ENCODE measurements at places on chromosomes 6 and 20.

DNA sequence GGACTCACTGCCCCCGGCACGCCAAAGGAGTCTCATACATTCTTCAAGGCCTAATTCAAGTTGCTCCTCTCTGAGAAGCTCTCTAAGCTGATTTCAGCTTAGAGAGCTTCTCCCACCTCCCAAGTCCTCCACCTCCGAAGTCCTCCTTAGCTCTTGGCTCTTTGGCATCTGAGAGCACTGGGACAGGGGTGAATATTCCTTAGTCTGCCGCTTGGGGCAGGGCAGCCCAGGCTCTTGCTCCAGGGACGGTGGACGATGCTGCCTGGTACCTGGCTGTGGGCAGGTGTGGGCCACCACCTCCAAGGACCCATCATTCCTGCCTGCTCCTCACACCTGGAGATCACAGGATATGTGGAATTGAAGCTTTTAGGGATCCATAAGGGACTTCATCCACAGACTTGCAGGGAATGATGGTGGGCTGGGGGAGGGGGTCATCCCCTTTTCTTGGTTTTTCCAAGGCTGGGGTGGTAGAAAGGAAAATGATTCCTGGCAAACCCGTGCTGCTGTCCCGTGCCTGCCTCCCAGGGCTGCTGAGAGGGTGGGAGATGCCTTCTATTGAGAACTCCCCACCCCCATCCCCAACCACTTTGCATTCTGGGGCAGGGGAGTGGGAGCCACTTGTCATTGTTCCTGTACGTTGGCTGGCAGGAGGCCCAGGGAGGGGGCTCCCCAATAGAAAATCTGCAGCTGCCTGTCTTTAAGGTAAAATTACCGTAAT lies 57.4 kb downstream of the ARHGAP40 start:
- no peak for DNase-seq

- no peak for DNase-seq
Measured at GRCh38 chr6:111468329-111469012, 14.5 kb downstream of the REV3L start.

GRCh38 chr6:93721386-93722048 lies 302.2 kb upstream of the EPHA7 start:
- no peak for DNase-seq

- DNase-seq = no peak
Measured at GRCh38 chr6:32865724-32866443, 11.9 kb downstream of the PSMB9 start.

GRCh38 chr6:139708337-139709199 lies 334.1 kb upstream of the CITED2 start:
- no peak for DNase-seq

DNA sequence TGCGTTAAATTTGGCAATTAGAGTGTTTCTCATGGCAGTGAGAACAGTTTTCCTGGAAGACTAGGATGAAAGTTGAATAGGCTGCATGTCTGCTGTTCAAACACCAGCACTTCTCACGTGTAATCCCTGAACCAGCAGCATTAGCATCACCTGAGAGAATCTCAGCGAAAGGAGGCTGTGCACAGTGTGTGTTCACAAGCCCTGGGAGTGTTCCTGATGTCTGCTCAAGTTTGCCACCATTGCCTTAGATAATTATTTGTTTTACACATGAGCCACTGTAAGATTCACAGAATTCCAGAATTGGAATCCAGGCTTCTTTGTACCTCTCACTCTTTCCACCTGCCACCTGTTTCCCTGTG lies 117.3 kb downstream of the JARID2 start:
- DNase-seq = no peak

DNA sequence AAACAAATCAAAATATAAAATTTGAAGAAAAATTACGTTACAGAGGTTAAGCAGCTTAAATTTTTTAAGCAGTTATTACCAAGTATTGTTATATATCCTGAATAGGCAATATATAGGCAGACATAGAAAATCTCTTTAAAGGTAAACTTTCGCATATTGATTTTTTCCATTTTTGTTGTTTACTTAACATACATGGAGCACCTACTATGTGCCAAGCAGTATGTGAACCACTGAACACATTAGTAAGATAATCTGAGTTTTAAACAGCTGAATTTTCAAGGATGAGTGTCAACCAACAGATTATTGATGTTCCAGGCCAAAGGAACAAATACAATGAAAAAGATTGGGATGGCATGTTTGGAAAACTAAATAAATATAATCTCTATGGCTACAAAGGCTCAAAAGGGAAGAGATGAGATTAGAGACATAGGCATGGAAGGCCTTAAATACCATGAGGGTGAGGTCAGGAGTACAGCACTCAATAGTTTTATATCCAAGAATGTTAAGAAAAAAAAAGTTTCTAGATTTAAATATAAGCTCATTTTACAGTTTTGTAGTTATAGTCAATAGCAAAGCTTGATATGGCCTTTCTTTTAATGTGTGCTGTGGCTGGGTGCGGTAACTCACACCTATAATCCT lies 277.5 kb downstream of the PTPRK start:
- DNase-seq = no peak

DNA sequence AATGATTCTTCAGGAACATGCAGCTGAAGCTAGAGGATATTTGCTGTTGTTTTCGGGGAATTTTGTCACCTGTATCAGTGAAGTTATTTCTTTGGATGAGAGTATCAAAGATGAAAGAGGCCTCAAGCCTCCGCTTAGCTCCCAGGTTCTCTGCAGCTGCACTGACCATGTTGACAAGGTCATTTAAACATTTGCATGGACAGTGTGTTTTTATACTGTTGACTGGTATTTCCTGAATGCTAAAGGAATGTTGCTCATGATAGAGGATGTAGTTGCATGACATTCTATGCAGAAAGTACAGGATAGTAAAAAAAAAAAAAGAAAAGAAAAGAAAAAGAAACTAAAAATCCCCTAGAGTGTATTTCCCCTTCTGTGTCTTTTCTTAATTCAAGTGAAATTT lies 165.6 kb upstream of the LAMP5 start:
- DNase-seq = no peak

- no peak for DNase-seq
Measured at GRCh38 chr20:52937591-52938100, 34.5 kb upstream of the TSHZ2 start.

GRCh38 chr6:147158881-147159280 lies 45.3 kb upstream of the STXBP5 start:
- no peak for DNase-seq

GRCh38 chr6:63677282-63677681 lies 41.7 kb downstream of the PHF3 start:
- DNase-seq = no peak

DNA sequence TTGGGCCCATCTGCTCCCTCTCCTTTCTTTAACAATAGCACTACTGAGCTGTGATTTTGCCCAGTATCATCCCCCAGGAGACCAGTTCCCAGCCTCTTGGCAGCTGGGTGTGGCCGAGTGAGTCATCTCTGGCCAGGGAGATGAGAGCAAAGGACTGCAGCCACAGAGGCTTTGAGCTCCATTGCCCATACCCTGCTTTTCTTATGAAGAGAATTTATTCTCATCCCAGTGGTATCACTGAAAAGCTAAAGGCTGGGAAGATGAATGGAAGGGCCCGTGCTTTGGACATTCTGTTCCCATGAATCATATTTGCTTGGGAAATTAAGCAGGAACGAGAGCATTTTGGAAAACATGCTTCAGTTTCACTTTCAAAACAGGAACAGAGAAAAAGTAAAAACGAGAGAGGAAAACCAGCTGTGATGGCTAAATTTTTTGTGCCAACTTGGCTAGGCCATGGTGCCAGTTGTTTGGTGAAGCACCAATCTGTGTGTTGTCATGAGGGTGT lies 14.9 kb downstream of the CST3 start:
- DNase-seq = no peak

DNA sequence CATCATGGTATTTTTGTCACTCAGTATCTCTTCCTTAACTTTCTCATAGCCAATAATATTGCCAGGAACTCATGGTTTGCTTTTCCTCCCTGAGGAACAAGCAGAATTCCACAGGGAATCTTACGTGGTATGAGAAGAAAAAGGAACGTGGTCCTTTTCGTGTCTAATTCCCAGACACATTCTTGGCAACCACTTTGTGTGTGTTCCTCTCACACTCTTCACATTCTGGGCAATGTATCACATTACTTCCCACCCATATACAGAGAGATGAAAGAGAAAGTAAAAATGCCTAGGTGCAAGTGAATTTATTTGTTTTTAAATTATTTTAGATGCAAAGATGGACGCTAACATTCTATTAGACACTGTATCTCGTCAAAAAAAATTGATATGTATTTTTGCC lies 102.7 kb downstream of the PTPRK start:
- no peak for DNase-seq

DNA sequence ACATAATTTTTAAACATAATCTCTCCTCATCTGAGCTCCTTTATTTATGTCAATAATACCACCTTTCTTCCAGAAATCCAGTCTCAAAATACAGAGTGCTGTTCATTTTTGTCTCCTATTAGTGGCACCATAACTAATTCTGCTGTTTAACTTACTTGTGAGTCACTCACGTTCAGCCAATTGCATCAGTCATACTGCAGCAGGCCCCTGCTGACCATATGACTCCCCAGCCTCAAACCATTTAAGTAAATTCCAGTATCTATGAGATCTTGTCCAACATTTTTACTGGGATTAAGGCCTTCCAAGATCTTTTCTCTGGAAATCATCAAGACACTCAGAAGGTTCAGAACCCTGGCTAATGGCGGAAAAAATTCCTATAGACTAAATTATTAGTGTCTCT lies 982.2 kb upstream of the MAP3K7 start:
- DNase-seq = no peak

GRCh38 chr6:130794738-130795137 lies 32.5 kb upstream of the SMLR1 start:
- no peak for DNase-seq

DNA sequence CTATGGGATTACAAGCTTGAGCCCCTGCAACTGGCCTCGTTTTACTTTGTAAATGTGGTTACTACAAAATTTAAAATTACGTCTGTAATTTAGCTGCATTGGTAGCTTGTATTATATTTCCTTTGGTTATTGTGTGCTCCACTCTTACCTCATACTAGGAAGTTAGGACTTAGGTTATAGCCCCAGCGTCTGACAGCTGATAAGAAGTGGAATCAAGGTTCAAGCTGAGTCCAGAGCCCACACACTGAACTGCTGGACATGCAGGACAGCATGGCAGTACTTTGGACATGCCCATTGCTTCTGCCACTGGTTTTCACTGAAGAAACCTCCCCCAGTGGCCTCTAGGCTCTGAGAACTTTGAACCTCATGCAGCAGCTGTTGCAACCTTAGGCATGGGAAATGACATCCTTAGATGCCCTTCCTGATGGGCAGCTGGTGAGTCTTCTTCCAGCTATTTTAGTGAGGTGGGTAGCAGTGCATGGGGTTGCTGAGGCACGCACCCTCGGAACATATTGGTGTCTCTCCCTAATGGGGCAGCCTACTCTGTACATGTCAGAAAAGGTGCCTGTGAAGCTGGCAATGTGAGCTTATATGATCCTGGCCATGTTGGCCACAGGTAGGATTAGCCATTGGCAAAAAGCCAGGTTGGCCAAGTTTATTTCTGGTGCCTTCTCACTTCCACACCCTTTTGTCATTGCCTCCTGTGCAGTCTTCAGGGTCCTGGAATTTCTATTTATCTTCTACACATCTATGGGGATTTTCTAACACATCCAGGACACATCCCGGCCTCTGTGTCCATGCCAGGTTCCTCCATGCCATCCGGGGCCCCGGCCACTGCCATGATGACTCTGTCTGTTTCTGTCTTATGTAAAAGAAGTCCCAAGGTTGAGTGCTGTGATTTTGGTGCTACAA lies 85.3 kb downstream of the CDS2 start:
- no peak for DNase-seq

DNA sequence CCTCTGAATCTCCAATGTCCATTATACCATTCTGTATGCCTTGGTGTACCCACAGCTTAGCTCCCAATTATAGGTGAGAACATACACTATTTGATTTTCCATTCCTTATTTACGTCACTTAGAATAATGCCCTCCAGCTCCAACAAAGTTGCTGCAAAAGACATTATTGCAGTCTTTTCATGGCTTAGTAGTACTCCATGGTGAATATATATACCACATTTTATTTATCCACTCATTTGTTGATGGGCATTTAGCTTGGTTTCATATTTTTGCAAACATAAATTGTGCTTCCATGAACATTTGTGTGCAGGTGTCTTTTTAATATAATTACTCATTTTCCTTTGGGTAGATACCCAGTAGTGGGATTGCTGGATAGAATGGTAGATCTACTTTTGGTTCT lies 374.1 kb upstream of the HTR1E start:
- no peak for DNase-seq

GRCh38 chr6:25547797-25548196 lies 104.2 kb upstream of the SCGN start:
- no peak for DNase-seq

DNA sequence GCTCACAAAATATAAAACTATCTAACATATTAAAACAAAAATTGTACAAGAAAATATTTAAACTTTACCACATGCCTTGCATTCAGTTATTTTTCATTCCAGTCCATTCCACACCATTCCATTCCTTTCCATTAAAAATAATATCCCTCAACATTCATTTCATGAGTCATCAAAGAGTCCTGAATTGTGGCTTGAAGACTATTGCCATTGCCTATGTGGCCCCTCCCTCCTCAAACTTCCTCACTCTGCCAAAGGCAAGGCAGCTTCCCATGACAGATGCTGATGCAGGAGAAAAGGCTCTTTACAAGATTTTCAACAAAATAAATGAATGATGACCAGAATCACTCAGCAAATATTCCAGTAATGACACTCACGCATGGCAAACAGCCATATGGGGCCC lies 31.7 kb downstream of the IL20RA start:
- DNase-seq = no peak

GRCh38 chr6:143531720-143532499 lies 20.4 kb upstream of the FUCA2 start:
- DNase-seq = no peak

DNA sequence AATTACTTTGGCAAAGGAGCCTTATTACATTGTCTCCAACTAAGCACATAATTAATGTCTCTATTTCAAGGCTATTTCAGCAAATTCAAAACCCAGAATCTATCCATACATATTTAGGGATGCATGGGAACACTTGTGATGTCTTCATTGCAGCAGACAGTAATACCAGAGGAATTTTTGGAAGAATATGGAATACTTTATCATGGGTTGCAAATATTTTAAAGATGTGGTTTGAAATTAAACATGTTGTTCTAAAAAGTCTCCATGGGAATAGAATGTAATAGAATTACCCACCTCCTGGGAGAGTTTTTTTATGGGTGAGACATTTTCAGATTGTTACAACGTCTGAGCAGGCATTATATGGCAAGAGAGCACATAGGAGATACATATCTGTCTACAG lies 170.8 kb downstream of the KCNQ5 start:
- no peak for DNase-seq

DNA sequence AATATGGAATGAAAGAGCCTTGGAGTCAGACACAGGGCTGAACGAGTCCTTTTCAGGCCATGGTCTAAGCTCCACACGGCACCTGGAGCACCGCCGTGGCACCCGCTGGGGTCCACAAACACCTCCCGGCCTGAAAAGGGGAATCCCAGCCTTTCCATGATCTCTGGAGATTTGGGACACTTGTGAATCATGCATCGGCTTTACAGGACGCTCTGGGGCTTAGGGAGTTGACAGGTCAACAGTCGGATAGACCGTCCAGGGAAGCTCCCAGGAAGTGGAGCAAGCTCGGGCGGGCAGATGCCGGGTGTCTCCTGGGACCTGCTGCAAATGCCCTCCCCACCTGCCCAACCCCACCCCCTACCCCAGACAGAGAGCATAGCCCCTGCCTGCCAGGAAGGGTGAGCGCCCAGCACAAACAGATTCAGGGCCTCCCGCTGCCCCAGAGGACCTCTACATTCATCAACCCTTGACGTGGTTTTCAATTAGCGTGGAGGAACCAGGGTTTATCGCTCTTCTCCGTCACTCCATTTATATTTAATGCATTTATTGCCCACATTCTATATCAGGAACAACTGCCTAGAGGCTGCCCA lies 53.6 kb downstream of the YTHDF1 start:
- no peak for DNase-seq
